Stomach (tissue), 19 donors: ENCODE measurements at places on chromosomes 2 and 18. TPM values are rescaled to one million over a fixed set of nuclear protein-coding genes. Genes with fewer than 3 reads are reported as not detected.
A peak's percentile ranks its signal among the peaks of the same experiment; 100 is the strongest.

GRCh38 chr18:46565256-46565655 lies 91.8 kb downstream of the LOXHD1 start:
- H3K27ac ChIP-seq, result no peak overlapping the region
- no peaks in the 10 kb centered on the region for H3K4me1 ChIP-seq
- no peak for DNase-seq

- no peak for DNase-seq
- no peaks in the 10 kb centered on the region for H3K36me3 ChIP-seq
- no peak overlapping the region for H3K4me3 ChIP-seq
- H3K4me1 ChIP-seq, result peaks cover 14% of the 10 kb centered on the region
- H3K27ac ChIP-seq, result no peak overlapping the region
Observed at GRCh38 chr2:191222507-191222906, 22.7 kb upstream of the MYO1B start.

DNA sequence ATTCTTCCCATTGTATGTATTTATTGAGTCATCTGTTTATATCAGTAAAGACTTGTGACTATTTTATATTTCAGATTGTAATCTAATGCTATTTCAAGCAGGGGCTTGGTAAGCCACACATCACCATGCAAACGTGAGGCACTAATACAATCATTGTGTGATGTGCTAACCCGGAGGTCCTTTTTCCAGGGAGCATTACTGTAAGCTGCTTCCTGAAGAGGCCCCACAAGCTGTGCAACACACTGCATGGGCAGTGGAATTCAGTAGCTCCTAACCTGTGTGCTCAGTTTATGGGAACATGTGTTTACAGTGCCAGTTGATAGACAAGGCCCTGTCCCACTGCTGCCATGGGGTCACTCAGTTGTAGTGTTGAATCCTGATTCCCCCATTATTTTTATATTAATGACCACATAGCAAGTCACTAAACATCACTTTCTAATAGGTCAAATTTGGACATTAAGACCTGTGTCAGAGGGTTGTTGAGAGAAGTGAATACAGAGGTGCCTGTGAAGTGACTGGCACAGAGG lies 162.9 kb downstream of the FHOD3 start:
- H3K4me1 ChIP-seq, result no peaks in the 10 kb centered on the region
- DNase-seq, result no peak
- no peaks in the 10 kb centered on the region for H3K27me3 ChIP-seq
- H3K4me3 ChIP-seq, result no peak overlapping the region
- H3K27ac ChIP-seq, result no peak overlapping the region

DNA sequence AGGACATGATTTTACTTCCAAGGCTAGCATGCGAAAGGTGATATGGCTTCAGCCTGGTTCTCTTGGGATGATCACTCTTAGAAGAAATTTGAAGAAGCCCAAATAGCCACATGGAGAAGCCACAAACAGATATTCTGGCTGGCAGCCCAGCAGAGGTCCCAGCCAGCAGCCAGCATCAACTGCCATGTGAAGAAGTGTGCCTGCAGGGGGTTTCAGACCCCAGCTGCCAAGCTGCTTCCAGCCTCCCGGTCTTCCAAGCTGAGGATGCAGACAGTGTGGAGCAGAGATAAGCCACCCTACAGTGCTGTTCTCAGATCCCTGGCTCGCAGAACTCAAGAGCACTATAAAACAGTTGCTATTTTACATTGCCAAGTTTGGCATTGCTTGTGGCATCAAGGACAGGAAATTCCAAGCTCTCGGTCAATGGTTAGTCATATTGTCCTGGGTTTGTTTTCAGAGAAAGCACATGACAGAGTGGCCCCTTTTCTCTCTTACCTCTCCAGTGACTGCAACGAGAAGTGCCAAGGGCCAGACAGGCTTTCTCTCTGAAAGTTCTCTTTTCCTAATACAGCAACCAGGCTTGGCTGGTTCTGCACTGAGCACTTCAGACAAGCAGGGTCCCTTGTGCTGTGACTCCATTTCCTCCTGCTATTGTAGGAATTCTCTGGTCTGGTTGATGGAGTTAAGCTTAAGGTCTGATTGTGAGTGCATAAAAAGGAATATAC lies 223.7 kb downstream of the ANKRD30B start:
- H3K27me3 ChIP-seq, result no peaks in the 10 kb centered on the region
- no peaks in the 10 kb centered on the region for H3K36me3 ChIP-seq
- no peak for DNase-seq
- H3K4me1 ChIP-seq, result no peaks in the 10 kb centered on the region

DNA sequence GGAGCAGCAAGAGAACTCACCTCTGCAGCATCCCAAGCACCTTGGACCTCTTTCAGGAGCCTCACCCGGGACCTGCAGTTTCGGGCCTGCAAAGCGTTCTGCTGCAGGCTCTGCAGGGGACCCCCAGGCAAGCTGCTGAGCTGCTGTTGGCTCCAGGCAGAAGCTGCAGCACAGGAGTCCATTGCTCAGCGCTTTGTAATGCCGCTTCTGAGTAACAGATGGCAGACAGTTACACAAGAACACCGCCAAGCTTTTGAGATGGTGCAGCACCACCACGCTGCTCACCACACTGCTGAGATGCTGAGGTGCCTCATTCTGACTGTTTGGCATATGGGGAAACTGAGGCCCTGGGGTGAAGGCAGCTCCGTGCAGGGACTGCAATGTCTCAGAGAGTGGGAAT lies 1.9 kb upstream of the GALNT14 start:
- peaks cover 47% of the 10 kb centered on the region for H3K27me3 ChIP-seq
- H3K36me3 ChIP-seq, result no peaks in the 10 kb centered on the region
- no peak overlapping the region for H3K4me3 ChIP-seq
- DNase-seq, result no peak
- H3K27ac ChIP-seq, result no peak overlapping the region
- peaks cover 18% of the 10 kb centered on the region for H3K4me1 ChIP-seq

DNA sequence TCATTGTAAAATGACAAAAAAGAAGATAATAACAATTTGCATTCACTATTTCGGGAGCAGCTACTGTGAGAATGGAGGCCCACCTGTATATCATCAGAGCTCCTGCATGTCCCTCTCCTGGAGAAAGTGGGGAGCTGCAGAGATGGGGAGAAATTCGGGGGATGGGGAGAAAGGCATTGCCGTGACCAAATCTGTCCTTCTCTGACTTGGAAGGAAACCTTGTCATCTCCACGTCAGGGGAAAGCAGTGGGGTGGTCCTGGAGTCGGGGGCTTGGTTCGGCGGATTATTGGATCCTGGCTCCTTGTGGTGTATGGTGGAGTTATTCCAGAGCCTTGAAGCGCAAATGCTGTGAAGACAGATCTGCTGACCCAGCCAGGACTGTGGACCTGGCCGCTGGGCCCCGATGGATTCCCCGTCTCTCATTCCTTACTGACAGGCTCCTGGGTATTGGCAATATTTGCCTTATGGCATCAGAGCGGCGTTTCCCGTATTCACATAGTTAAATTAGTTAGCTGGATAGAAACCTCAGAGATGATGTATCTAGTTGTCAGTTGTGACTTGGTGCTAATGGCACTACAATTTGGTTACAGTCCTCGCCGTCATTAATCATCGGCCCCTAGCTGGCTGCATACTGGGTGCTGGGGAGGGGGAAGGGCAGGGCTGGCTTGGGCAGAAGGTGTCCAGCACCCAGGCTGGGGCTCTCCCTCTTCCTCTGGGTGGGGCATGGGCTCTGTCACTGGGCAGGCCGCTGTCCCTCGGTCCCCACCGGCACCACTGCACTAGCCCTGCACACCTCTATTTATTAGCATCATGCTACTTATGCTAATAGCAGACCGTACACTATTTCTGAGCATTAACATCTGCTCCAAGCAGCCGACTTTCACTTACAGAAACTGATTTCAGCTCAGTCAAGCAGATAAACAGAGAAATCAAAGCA lies 31.7 kb downstream of the CELF4 start:
- H3K27me3 ChIP-seq, result peaks cover 95% of the 10 kb centered on the region
- DNase-seq, result peak; percentile 39
- H3K36me3 ChIP-seq, result no peaks in the 10 kb centered on the region
- H3K4me3 ChIP-seq, result no peak overlapping the region
- peaks cover 5% of the 10 kb centered on the region for H3K4me1 ChIP-seq
- no peak overlapping the region for H3K27ac ChIP-seq

DNA sequence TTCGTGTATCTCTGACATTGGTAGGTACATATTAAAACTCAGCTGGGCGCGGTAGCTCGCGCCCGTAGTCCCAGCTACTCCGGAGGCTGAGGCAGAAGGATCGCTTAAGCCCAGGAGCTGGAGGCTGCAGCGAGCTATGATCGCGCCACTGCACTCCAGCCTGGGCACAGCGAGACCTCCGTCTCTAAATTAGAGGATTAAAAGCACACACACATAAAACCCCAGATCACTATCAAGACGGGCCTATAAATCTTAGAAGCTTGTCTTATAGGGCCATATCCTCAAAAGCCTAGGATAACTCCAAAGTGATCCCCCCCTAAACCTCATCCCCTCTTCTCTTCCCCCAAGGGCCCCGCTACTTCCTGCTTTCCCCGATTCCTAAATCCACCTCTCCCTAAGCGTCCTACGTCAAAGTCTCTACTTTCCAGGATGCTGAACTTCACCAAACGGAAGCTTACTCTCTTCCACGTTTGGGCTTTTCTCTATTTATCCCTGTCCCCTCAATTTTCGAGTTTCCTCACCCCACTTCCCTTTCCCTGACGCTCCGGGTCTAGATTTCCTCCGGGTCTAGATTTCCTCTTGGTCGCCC lies 707 bp downstream of the KRCC1 start:
- peaks cover 27% of the 10 kb centered on the region for H3K4me1 ChIP-seq
- DNase-seq, result peak; percentile 26
- H3K36me3 ChIP-seq, result no peaks in the 10 kb centered on the region
- H3K27ac ChIP-seq, result peak overlapping the region; percentile 97
- H3K4me3 ChIP-seq, result peak overlapping the region; percentile 80

- H3K4me1 ChIP-seq, result peaks cover 55% of the 10 kb centered on the region
- no peak overlapping the region for H3K4me3 ChIP-seq
- H3K36me3 ChIP-seq, result no peaks in the 10 kb centered on the region
- peak overlapping the region; percentile 28 for H3K27ac ChIP-seq
Observed at GRCh38 chr2:96533292-96534073, 3.1 kb upstream of the ARID5A start.

GRCh38 chr2:199404841-199405240 lies 52.9 kb downstream of the SATB2 start:
- H3K27me3 ChIP-seq, result no peaks in the 10 kb centered on the region
- H3K4me1 ChIP-seq, result no peaks in the 10 kb centered on the region
- H3K36me3 ChIP-seq, result no peaks in the 10 kb centered on the region

- no peaks in the 10 kb centered on the region for H3K36me3 ChIP-seq
- H3K4me3 ChIP-seq, result no peak overlapping the region
- no peaks in the 10 kb centered on the region for H3K27me3 ChIP-seq
- no peak overlapping the region for H3K27ac ChIP-seq
- no peak for DNase-seq
Observed at GRCh38 chr2:200700856-200701255, 110.9 kb upstream of the BZW1 start.

GRCh38 chr2:73977466-73977865 lies 7.2 kb upstream of the TET3 start:
- H3K27ac ChIP-seq, result no peak overlapping the region
- H3K4me1 ChIP-seq, result peaks cover 12% of the 10 kb centered on the region
- no peaks in the 10 kb centered on the region for H3K27me3 ChIP-seq
- no peak for DNase-seq

GRCh38 chr2:107804608-107805498 lies 21.8 kb upstream of the RGPD4 start:
- DNase-seq, result no peak
- H3K4me3 ChIP-seq, result no peak overlapping the region
- H3K4me1 ChIP-seq, result no peaks in the 10 kb centered on the region
- no peaks in the 10 kb centered on the region for H3K36me3 ChIP-seq
- H3K27ac ChIP-seq, result no peak overlapping the region

DNA sequence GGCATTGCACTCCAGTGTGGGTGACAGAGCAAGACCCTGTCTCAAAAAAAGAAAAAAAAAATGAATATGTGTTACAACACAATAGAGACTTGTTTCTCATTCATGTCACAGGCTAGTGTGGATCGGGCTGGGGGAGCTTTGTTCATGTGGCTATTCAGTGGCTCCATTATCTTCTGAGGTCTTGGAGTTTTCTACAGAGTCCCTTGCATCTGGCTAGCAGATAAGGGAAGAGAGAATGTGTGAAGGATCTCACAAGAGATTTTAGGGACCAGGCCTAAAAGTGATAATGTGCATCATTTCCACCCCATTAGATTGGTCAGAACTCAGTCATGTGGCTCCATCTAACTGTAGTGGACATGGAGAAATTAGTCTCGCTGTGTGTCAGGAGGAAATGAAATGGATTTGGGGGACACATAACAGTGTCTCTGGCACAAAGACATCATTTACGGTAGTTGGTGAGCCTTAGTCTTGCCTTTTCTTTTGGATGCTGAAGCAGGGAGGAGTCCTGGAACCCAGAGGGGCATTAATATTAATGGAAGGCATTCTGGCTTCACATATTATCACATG lies 32.4 kb upstream of the CASP10 start:
- no peaks in the 10 kb centered on the region for H3K27me3 ChIP-seq
- DNase-seq, result no peak
- H3K4me3 ChIP-seq, result no peak overlapping the region
- peaks cover 85% of the 10 kb centered on the region for H3K36me3 ChIP-seq

DNA sequence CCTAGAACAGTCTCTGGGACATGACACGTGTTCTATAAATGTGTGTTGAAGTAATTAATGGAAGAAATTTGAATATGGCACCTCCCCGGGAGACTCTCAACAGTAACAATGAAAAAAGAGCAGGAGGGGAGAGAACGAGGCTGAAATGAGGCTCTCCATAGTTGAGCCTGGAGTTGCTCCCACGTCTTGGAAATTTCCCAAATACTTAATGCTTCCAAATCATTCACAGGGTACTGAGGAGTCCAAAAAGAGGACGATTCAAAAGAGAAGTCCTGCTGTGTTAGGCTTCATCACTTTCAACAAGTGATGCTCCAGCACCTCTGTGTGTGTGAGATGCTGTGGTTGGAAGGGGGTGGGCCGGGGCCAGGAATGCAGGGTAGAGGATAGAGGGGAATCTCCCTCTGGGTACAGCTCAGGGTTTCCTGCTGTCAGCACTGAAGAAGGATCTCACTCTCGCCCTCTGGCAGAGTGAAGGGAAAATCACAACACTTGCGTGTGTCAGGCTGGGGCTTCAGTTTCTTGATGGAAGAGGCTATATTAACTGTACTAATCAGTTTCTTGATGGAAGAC lies 18.1 kb upstream of the ZNF407 start:
- no peaks in the 10 kb centered on the region for H3K4me1 ChIP-seq
- H3K27ac ChIP-seq, result no peak overlapping the region
- H3K27me3 ChIP-seq, result no peaks in the 10 kb centered on the region
- no peaks in the 10 kb centered on the region for H3K36me3 ChIP-seq
- no peak overlapping the region for H3K4me3 ChIP-seq

- H3K4me1 ChIP-seq, result peaks cover 30% of the 10 kb centered on the region
- peak; percentile 78 for DNase-seq
- no peaks in the 10 kb centered on the region for H3K27me3 ChIP-seq
- H3K36me3 ChIP-seq, result peaks cover 57% of the 10 kb centered on the region
Observed at GRCh38 chr2:237540823-237541222, 25.6 kb upstream of the PRLH start.

VIT gene
- total RNA-seq, result not detected

TEX261 gene
- total RNA-seq, result 5.2 TPM

TCF4 gene
- 146 TPM for total RNA-seq

CD8B2 gene
- not detected for total RNA-seq

GPR55 gene
- not detected for total RNA-seq

OR6B2 gene
- total RNA-seq, result not detected
